ENCODE measurements at places on chromosomes 3 and 15. TPM values are rescaled to one million over a fixed set of nuclear protein-coding genes. Genes with fewer than 3 reads are reported as not detected.

DNA sequence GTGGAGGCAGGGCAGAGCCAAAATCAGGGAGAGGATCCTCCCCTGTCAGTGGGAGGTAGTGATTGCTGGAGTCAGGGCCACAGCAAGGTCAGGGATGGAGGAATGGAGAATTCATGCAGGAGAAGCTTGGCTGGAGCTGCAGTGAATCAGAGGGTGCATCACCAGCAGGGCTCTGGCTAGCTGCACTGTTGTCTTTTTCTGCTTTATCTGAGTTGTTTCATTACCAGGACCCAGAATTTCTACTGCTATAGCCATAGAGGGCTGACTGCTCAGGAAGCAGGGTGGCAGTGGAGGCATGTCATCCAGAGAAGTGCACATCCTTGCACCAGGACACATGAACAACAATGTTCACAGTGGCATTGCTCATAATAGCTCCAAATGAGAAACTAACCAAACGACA, 113.5 kb upstream of the GALNT15 start:
- H3K4me3 ChIP-seq: no peak overlapping the region
- H3K27me3 ChIP-seq: no peaks in the 10 kb centered on the region
- no peak for DNase-seq
- no peaks in the 10 kb centered on the region for H3K36me3 ChIP-seq
- H3K4me1 ChIP-seq: peaks cover 12% of the 10 kb centered on the region

- no peak overlapping the region for H3K4me3 ChIP-seq
- DNase-seq: no peak
- H3K27me3 ChIP-seq: no peaks in the 10 kb centered on the region
- H3K36me3 ChIP-seq: no peaks in the 10 kb centered on the region
- H3K27ac ChIP-seq: no peak overlapping the region
These were observed 12.6 kb upstream of the HRG start for GRCh38 chr3:186653080-186653707.

DNA sequence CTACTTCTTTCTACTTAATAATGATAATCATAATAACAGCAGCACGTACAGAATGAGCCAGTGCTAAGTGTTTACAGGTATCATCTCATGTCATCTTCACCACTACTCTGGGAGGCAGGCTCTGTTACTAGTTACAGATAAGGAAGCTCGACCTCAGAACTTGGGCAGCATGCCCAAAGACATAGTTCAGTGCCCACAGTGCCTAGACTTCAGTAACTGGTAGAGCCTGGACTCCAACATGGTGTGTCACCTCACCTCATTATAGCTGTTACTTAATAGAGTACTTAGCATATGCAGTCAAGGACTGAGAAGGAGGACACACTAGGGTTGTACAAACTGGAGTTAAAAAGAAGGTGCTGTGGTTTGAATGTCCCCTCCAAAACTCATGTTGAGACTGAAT, 7.6 kb downstream of the GADL1 start:
- no peaks in the 10 kb centered on the region for H3K4me1 ChIP-seq
- H3K27ac ChIP-seq: no peak overlapping the region
- H3K27me3 ChIP-seq: no peaks in the 10 kb centered on the region
- H3K4me3 ChIP-seq: no peak overlapping the region

- no peaks in the 10 kb centered on the region for H3K4me1 ChIP-seq
- H3K27ac ChIP-seq: no peak overlapping the region
These were observed 20.1 kb upstream of the ZCWPW2 start for GRCh38 chr3:28328188-28329151.

- H3K36me3 ChIP-seq: no peaks in the 10 kb centered on the region
- no peak overlapping the region for H3K4me3 ChIP-seq
- peaks cover 51% of the 10 kb centered on the region for H3K4me1 ChIP-seq
- no peak overlapping the region for H3K27ac ChIP-seq
These were observed 36.1 kb downstream of the TRAK1 start for GRCh38 chr3:42127226-42127625.

RARRES1 gene
- 7.6 TPM for total RNA-seq

GRCh38 chr3:164233951-164234350, 844.3 kb downstream of the SI start:
- DNase-seq: no peak
- no peaks in the 10 kb centered on the region for H3K4me1 ChIP-seq
- H3K27me3 ChIP-seq: no peaks in the 10 kb centered on the region
- no peak overlapping the region for H3K4me3 ChIP-seq

- H3K4me1 ChIP-seq: no peaks in the 10 kb centered on the region
- no peaks in the 10 kb centered on the region for H3K36me3 ChIP-seq
- H3K4me3 ChIP-seq: no peak overlapping the region
These were observed 61.1 kb upstream of the ACAN start for GRCh38 chr15:88742161-88742560.

DNA sequence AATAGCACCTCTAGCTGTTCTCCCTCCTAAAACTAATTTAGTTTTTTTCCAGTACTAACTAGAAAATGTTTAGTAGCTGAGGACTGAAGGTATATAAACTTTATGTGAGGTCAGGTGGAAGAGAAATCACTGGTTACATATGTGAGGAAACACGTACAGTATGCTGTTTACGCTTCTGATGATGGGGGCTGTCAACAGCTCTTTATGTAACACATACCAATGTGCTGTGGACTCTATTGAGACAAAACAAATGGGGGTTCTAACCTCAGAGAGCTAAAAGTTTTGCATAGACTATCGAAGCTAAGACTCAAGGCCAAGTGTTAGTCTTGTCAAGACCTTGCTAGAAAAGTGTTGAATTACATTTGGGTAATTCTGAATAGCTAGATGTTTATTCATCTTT, 107.5 kb downstream of the SYNPR start:
- H3K27me3 ChIP-seq: no peaks in the 10 kb centered on the region
- no peak overlapping the region for H3K4me3 ChIP-seq
- DNase-seq: no peak
- H3K4me1 ChIP-seq: no peaks in the 10 kb centered on the region

DNA sequence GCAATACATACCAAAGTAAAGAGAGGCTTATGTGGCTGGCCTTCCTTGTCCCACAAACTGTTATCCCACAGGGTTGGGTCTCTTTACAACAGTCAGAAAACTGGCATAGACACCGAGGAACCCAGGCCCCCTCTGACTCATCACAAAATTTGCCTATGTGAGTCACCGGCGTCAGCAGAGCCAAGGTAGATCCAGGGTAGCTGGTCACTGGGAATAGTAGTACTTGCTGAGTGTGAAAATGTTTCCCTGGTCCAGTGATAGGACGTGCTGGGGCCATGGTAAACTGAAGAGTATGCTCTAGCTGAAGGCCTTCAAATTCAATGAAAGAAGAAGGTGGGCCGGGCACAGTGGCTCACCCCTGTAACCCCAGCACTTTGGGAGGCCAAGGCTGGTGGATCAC, 27.1 kb upstream of the SKIL start:
- H3K36me3 ChIP-seq: no peaks in the 10 kb centered on the region
- H3K4me1 ChIP-seq: peaks cover 25% of the 10 kb centered on the region
- DNase-seq: peak; percentile 48
- peak overlapping the region; percentile 76 for H3K27ac ChIP-seq
- H3K27me3 ChIP-seq: no peaks in the 10 kb centered on the region

OR4M2 gene
- total RNA-seq: not detected

- no peaks in the 10 kb centered on the region for H3K27me3 ChIP-seq
- no peak overlapping the region for H3K27ac ChIP-seq
- no peak overlapping the region for H3K4me3 ChIP-seq
- H3K4me1 ChIP-seq: no peaks in the 10 kb centered on the region
- no peaks in the 10 kb centered on the region for H3K36me3 ChIP-seq
- DNase-seq: no peak
These were observed 39.7 kb downstream of the CA12 start for GRCh38 chr15:63341898-63342297.

TNNC1 gene
- total RNA-seq: 40.5 TPM

CISH gene
- 2.9 TPM for total RNA-seq

- H3K4me3 ChIP-seq: no peak overlapping the region
- DNase-seq: no peak
- no peaks in the 10 kb centered on the region for H3K36me3 ChIP-seq
- H3K27me3 ChIP-seq: no peaks in the 10 kb centered on the region
These were observed 377.5 kb downstream of the EDEM1 start for GRCh38 chr3:5565026-5565425.

LIPC gene
- 17.6 TPM for total RNA-seq
